Stimulated activated CD4-positive, alpha-beta T cell treated with anti-CD3 and anti-CD28 coated beads, Interleukin-2, amount 100 ng/mL, for 24 hours (primary cell): ENCODE measurements at places on chromosomes 16 and 17.

- DNase-seq: no peak
Observed at GRCh38 chr17:62718429-62718828, 89.7 kb downstream of the MARCHF10 start.

- no peak for DNase-seq
Observed at GRCh38 chr16:54171626-54172537, 114.7 kb downstream of the IRX3 start.

- DNase-seq: no peak
Observed at GRCh38 chr16:66255647-66256046, 110.8 kb upstream of the CDH5 start.

- DNase-seq: no peak
Observed at GRCh38 chr16:54287131-54288029, 793 bp upstream of the IRX3 start.

DNA sequence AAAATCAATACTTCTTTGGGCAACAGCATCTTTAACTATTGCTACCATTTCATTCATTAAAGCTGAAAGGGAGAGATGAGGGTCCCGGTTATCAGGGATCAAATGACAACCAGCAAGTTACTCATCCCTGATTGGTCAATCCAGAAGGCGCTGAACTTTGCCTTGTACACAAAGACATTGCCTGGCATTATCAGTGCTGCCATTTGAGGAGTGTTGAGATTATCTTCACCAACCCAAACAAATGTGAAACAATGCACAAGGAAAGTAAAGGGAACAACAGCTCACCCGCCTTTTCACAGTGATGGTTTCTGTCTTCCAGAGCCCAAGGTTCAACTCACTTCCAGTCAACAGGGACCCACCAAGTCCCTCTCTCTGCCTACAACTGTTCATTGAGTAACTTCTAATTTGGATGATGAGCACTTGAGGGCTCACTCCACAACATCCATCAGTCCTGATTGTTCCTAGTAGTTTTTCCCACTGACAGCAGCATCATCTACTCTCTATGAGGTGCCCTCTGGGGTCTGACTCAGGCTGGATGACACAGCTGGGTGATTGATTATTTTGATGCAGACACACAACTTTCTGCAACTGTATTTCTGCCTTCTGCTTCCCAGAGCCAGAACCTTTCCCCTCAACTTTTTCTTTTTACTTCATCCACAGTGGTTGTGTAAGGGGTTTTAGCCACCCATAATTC is 32.0 kb downstream of the LYRM9 start:
- DNase-seq: no peak

GRCh38 chr16:14193316-14193871 is 122.3 kb downstream of the MRTFB start:
- DNase-seq: peak; percentile 26

GRCh38 chr17:70080541-70081347 is 5.7 kb downstream of the KCNJ16 start:
- no peak for DNase-seq

GRCh38 chr17:30332057-30332542 is 1.8 kb downstream of the TMIGD1 start:
- peak; percentile 47 for DNase-seq

- no peak for DNase-seq
Observed at GRCh38 chr17:77897741-77898301, 60.7 kb upstream of the TNRC6C start.
